NCI-H1417 treated with DMSO at 0.1 percent for 48 hours (cell line): ENCODE measurements at places on chromosomes 1 and 21.
A peak's percentile ranks its signal among the peaks of the same experiment; 100 is the strongest.

- no peak for DNase-seq
Measured at GRCh38 chr1:149846593-149847466, 52.5 kb upstream of the BOLA1 start.

DNA sequence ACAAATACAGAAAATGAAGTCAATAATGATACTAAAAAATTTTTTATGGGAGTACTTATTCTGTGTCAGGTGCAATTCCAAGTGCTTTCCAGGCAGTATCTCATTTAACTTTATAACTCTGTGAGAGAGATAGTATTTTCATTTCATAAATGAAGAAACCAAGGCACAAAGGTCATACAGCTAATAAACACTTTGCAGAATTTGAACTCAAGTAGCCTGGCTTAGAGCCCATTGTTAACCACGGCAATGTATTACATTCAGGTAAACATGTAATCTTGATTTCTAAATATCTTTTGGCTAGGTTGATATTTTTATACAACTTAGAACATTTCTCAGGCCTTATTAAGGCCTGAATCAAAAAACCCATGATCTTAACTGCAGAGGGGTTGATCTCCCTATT is 28.9 kb upstream of the PKN2 start:
- DNase-seq: no peak

DNA sequence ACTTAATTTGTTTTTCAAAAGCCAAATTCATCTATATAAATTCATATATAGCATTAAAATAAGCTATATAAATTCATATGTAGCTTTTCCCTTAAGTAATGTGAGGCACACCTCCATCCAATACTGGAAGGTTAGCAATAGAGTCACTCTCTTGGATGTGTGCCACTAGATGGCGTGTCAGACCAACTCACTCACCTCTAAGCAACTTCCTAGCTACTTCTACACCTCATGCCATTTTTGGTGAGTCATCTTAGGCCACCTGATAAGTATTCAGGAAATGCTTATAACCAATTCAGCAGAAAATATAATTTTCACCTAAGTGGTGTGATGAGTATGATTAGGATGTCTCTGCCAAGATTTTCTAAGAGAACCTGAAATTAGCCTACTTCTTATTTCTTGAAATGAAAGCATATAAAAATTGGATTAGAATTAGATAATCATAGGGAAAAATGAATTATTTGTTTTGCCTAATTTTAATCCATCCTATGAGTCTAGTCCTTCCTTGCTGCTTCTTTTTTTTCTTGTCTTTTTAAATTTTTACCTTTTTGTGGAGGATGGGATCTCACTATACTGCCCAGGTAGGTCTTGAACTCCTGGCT is 34.4 kb upstream of the TADA1 start:
- peak; percentile 53 for DNase-seq

DNA sequence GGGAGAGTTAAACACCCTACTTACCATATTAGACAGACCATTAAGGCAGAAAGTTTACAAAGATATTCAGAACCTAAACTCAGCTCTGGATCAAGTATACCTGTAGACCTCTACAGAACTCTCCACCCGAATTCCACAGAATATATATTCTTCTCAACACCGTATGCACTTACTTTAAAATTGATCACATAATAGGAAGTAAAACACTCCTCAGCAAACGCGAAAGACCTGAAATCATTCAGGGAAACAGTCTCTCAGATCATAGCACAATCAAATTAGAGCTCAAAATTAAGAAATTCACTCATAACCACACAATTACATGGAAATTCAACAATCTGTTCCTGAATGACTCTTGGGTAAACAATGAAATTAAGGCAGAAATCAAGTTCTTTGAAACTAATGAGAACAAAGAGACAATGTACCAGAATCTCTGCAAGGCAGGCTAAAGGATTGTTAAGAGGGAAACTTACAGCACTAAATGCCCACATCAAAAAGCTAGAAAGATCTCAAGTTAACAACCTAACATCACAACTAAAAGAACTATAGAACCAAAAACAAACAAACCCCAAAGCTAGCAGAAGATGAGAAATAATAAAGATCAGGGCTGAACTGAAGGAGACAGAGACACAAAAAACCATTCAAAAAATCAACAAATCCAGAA is 19.1 kb downstream of the CD84 start:
- DNase-seq: no peak

- no peak for DNase-seq
Measured at GRCh38 chr1:169041366-169041765, 65.1 kb upstream of the ATP1B1 start.

DNA sequence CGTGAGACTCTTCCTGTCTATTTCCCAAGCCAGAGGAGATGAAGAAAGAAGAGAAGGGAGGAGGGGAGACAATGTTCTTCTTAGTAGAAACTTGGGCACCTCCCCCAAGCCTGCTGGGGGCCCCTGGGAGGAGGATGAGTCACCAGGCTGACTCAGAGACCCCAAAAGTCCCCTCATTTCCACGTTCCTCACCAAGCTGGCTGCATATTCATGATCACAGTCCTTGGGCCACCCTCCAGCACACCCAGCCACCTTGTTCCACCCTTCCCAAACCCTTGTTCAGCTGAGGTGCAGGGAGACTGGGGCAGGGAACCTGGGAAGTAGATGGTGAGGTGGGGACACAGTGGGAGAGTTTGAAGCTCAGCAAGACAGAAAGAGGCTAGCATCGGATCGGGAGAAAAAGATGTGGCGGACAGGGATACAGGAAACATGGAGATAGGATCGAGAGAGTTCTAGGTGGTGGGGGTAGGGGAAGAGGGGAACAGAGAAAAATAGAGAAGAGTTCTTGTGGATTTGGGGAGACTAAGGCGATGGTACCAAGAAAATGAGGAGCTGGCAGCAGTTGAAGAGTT is 712 bp downstream of the RAB13 start:
- no peak for DNase-seq

DNA sequence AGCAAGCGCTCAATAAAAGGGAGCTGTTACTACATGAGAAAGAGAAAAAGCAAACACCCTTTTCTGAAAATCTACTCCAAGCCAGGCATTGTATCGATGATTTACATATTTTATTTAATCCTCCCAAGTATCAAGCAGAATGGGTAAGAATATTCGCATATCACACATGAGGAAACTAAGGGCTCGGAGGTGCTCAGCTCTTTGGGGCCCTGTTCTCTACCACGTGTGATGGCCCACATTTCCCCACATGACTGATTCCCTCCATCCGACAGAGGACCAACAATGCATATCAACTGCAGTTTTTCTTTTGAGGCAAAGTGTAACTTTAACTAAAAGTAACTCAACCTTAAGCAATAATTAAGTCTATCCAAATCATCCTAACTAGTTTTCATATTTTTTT is 8.2 kb downstream of the ERI3 start:
- DNase-seq: no peak

- DNase-seq: no peak
Measured at GRCh38 chr1:112505400-112505785, 3.4 kb upstream of the WNT2B start.

DNA sequence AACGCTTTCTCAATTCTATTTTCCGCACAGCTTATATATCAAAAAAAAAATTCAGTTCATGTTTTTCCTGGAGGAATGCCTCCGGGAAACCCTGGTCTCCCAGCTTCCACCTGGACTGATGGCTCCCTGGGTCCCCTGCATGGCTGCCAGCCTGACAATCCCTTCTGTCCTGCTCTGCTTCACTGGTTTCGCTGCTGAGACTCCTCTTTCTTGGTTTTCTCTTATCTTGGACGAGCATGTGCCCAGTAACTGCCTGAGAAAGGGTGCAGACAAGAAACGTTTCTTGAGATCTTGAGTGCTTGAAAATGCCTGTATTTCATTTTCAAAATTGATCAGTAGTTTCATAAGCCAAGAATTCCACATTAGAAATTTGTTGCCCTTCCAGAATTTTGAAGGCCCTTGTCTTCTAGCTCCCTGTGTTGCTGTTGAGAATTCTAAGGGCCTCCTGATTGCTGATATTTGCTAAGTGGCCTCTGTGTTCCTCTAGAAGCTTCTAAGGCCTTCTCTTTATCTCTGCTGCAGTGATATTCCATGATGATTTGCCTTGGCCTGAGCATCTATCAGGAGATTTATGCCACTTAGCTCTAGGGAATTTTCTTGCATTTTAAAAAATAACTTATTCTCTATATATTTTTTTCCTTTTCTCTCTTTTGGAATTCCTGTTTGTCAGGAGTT is 44.7 kb downstream of the ETS2 start:
- DNase-seq: no peak

DNA sequence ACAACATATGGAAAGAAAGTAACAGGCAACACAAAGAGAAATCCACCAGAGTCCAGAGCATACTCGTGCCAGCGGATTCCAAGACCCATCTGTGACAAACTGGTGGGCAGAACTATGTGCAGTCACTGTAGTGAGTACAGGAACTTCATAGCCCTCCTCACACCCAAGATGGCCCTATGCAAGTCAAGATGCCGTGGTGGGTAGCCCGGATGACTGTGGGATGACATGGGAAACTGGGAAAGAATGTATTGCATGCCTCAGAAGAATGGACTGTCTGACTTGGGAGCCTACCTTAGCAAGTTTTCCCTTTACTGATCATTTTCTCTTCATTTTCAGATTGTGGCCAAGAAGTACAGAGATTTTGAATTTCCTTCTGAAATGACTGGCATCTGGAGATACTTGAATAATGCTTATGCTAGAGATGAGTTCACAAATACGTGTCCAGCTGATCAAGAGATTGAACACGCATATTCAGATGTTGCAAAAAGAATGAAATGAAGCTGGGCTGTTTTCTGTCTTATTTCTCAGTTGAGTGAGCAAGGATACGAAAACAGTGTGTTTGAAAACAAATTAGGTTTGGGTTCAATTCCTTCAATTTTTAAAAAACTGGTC is 47.3 kb downstream of the CLIC6 start:
- no peak for DNase-seq

GRCh38 chr1:193707271-193708021 is 521.0 kb upstream of the B3GALT2 start:
- DNase-seq: no peak

GRCh38 chr1:150083907-150084306 is 16.3 kb downstream of the VPS45 start:
- no peak for DNase-seq

DNA sequence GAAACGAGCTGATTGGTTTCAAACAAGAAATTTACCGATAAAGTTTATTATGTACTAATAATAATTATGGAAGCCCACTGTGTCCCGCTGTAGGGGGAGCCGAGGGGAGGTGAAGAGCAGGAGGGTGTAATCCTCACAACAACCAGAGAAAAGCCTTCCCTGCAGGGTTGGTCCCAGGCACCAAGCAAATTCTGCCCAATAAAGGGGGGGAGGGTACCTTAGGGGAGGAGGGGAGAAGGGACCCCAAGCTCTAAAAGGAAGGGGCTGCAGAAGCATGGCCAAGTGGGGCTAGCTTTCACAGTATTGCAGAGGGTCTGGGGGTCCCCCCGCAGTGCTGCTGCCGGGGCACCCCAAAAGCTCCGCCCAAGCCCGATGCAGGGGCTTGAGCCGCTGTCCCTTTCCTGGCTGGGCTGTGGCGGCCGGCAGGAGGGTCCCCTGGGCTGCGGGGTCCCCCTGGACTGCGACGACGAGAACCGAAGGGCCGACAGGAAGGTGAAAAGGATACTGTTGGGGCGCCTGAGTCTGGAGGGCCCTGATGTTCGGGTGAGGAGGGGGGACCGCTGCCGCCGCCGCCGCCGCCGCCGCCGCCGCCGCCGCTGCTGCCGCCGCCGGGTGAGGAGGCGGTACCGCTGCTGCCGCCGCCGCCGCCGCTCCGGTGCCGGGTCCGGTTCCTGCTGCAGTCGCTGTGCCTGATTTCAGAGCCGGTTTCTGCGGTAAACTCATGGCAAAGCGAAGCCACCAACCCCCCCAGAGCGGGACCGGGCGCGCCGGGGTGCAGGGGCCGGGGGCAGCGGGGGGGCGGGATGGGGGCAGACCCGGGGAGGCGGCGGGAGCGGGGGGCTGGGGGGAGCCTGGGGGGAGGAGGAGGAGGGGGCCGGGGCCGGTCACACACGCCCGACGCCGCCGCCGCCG is 771 bp downstream of the EIF4G3 start:
- no peak for DNase-seq

GRCh38 chr21:28387220-28387619 is 605.5 kb downstream of the LTN1 start:
- DNase-seq: no peak

DNA sequence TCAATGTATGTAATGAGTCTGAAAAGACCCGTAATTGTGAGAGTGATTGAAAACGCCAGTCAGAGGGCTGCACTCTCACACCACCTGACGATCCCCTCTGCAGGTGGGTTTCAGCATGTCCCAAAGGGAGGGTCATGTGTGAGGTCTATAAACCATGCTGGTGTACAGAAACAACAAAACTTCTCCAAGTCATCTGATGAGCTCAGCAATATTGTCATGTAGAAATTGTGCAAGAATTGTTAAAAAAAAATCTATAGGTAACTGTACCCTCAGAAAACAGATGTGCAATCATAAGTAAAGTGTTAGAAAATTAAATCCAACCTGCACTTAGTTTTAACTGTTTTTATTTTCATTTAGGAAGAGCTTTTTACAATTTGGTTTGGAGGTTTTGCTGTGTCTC is 152.5 kb downstream of the PCBP3 start:
- no peak for DNase-seq

DNA sequence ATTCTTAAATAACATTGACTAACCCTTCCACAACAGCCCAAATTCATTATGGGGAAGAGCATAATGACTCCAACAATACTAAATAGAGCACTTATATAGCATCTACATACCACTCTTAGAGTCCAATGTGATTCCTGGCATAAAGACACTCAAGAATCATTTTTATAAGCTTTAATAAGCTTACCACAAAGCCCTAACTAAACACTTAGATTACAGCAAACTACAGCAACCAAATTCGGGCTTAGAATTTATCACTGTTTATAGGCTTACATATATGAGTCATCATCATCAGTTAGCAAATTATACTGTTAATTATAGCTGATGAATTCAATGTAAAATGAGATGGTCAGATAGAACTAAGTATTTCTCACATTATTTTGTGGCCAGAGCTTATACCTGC is 7.3 kb downstream of the SCYL3 start:
- no peak for DNase-seq

DNA sequence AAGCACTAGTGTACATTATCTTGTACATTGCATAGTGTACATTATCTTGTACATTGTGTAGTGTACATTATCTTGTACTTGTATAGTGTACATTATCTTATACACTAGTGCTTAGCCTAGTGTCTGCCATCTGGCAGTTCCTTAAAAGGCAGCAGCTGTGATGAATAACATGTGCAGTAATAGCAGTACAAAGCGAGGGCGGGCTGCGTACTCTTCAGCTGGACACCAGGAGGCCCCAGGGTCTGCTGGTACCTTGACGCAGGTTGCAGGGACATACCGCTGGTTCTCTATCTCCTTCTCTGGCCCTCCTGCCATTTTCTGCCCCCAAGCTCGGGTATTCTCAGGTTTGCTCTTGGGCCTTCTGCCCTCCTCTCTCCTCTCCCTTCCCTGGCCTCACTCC is 149.6 kb downstream of the SEC16B start:
- no peak for DNase-seq

DNA sequence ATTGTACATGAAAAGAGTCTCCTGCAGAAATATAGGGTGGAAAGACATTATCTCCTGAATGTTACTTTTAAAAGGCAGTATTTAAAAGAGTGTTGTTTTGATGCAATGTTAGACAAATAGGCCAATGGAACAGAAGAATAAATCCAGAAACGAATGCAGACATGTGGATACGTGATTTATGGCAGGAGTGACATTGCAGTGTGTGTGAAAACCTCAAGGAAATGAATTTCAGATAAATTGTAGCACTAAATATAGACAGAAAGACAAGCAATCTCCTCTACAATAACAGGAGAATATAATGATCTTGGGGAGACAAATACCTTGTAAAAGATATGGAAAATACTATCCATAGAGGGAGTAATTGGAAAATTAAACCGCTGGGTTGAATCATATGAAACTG is 387.8 kb upstream of the CHRM3 start:
- DNase-seq: no peak

- no peak for DNase-seq
Measured at GRCh38 chr1:32204943-32205361, 519 bp upstream of the IQCC start.
